Aorta (tissue), 5 donors: ENCODE measurements at places on chromosomes 4 and X.

DNA sequence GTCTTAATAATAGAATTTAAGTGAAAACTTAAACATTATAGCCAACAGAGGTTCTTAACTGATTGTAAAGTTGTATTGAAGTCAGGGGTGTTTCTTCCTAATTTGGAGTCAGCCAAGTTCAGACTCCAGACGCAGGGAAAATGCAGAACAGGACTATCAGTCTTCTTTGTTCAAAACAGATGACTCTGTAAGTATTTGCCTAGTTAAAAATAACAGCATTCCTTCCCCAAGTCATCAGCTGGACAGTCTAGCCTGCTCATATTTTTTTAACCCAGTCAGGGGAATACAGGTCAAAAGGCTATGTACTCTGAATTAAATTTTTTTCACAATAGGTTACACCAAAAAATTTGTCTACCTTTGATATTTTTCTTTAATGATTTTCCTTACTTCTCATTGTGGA lies 73.8 kb upstream of the DCLK2 start:
- H3K27ac ChIP-seq = peak overlapping the region; percentile 76
- H3K4me1 ChIP-seq = peaks cover 3% of the 10 kb centered on the region
- no peak overlapping the region for H3K4me3 ChIP-seq
- H3K27me3 ChIP-seq = no peaks in the 10 kb centered on the region

GRCh38 chrX:107272431-107272921 lies 66.1 kb downstream of the DNAAF6 start:
- H3K36me3 ChIP-seq = no peaks in the 10 kb centered on the region
- H3K4me3 ChIP-seq = no peak overlapping the region
- no peaks in the 10 kb centered on the region for H3K27me3 ChIP-seq
- no peak overlapping the region for H3K27ac ChIP-seq
- no peak for DNase-seq
- H3K4me1 ChIP-seq = no peaks in the 10 kb centered on the region

- H3K4me1 ChIP-seq = no peaks in the 10 kb centered on the region
- H3K27me3 ChIP-seq = no peaks in the 10 kb centered on the region
- no peak for DNase-seq
- no peak overlapping the region for H3K4me3 ChIP-seq
- H3K27ac ChIP-seq = no peak overlapping the region
Observed at GRCh38 chrX:68115371-68115770, 317.9 kb downstream of the OPHN1 start.

- no peaks in the 10 kb centered on the region for H3K4me1 ChIP-seq
- H3K27ac ChIP-seq = no peak overlapping the region
- no peak overlapping the region for H3K4me3 ChIP-seq
- no peaks in the 10 kb centered on the region for H3K27me3 ChIP-seq
Observed at GRCh38 chrX:129585167-129585566, 45.1 kb downstream of the OCRL start.
